ENCODE measurements at places on chromosomes 6 and 20.

GRCh38 chr20:58570204-58570859 is 55.1 kb upstream of the APCDD1L start:
- DNase-seq = peak; percentile 41

GRCh38 chr6:83920017-83920416 is 60.5 kb downstream of the CYB5R4 start:
- DNase-seq = no peak

GRCh38 chr6:158184608-158185007 is 16.5 kb downstream of the GTF2H5 start:
- no peak for DNase-seq

DNA sequence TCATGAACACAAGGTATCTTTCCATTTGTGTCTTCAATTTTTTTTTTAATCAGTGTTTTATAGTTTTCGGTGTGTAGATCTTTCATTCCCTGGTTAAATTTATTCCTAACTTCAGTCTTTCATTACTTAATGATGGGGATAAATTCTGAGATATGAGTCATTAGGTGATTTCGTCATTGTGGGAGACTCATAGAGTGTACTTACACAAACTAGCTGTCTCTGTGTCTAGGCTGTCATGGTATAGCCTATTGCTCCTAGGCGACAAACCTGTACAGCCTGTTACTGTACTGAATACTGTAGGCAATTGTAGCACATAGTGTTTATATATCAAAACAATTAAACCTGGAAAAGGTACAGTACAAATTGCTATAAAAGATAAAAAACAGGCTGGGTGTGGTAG is 42.1 kb downstream of the SMAP1 start:
- no peak for DNase-seq

DNA sequence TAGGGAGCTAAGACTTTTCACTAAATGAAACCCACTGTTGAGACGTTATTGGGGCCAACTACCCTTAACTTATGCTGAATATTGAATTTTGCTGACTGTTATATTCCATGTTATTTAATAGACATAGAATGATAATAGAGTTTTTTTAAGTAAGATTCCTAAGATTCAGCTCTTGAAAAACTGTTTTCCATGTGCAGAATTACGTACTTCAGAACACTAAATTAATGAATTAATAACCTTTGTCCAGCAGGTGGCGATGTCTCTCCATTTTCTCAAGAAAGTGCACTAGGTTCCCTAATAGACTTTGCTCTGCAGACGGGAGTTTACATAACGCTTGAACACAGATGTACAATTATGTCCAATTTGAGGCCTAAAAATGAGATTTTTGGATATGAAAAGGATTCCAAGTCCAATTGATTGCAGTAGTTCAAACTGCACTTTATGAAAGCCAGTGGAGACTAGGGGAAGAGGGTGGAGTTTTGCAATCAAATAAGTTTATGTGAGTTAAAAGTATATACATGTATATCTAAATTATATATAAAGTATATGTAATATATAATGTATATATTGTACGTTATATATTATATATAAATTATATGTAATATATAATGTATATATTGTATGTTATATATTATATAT is 282.1 kb downstream of the UST start:
- no peak for DNase-seq

DNA sequence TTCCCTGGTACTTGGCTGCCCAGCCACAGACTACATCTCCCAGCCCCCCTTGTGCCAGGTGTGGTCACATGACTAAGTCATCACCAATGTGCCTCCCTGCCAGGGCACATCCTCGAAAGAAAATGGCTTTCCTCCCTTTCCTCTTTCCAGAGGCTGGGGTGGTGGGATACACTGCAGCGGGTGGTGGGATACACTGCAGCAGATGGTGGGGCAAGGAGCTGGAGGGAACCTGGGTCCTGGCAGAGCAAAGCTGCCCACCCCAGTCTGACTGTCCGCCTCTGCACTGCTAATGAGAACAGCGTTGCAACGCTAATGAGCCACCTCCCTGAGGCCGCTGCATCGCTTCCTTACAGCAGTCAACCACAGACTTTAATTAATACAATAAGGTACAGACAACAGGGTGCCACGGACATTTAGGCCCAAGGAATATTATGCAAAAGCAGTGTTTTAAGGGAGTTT is 125.3 kb downstream of the PREX1 start:
- no peak for DNase-seq

DNA sequence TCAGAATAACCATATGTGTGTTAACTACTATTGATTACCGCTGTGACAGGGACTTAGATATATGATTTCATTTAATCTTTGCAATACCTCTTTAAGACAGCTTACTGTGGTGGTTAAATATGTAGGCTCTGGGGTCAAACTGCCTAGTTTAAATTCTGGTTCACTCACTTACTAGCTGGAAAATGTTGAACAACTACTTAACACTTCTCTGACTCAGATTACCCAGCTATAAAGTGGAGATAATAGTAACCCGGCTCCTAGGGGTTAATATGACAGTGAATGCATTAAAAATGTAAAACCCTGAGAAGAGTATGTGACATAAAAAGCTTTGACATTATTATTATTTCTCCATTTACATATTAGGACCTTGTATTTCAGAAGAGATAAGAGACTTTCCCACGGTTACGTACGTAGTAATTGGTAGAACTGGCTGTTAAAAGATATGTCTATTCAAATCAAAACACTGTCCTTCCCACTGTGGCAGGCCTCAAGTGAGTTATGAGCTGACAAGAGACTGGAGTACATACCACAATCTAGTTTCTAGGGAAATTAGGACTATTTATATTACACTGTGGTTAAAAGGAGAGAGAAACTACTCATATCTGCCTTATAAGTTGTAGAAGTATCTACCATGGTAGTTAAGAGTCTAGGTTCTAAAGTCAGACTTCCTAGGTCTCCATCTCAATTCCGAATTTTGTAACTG is 4.4 kb upstream of the PLCB1 start:
- no peak for DNase-seq

GRCh38 chr6:104400844-104401243 is 458.9 kb downstream of the HACE1 start:
- no peak for DNase-seq

GRCh38 chr6:43052842-43053544 is 658 bp downstream of the CUL7 start:
- no peak for DNase-seq

DNA sequence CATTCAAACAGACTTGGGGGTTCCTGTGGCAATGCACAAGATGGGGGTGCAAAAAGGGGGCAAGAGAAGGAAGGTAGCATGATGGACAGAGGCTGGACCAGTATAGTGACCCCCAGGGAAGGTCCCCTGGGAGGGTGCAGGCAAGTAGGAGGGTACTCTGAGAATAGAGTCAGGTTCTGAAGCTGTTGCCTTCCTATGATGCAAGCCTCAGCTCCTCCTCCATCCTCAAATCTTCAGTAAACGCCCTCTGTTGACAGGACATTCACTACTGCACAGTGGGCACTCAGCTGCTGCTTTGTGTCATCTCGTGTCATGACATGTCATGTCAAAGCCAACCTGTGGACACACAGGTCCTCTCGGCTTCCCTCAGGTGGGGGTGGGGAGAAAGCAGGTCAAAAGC is 5.8 kb upstream of the SDCBP2 start:
- DNase-seq = no peak

- no peak for DNase-seq
These were observed 13.1 kb downstream of the UQCC1 start for GRCh38 chr20:35398660-35399144.

- DNase-seq = peak; percentile 34
These were observed 51.8 kb upstream of the APCDD1L start for GRCh38 chr20:58566981-58567380.

GRCh38 chr6:134413241-134413643 is 95.3 kb upstream of the SGK1 start:
- DNase-seq = no peak

DNA sequence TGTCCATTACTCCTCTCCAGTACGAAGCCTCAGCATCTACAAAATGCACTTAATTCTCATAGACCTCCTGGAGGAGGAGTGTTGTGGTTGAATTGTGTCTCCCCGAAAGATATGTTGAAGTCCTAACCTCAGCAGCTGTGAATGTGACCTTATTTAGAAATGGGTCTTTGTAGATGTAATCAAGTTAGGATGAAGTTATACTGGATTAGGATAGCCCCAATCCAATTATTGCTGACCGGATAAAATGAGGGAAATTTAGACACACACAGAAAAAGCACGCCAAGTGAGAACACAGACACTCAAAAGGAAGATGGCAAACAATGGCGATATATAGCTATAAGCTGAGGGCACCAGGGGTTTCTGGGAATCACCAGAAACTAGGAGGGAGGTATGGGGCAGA is 64.2 kb upstream of the FAM184A start:
- no peak for DNase-seq

GRCh38 chr6:15109338-15110090 is 136.4 kb upstream of the JARID2 start:
- no peak for DNase-seq

- peak; percentile 50 for DNase-seq
These were observed 71.4 kb upstream of the UFL1 start for GRCh38 chr6:96450082-96450769.

- no peak for DNase-seq
These were observed 12.9 kb upstream of the MCM3 start for GRCh38 chr6:52297433-52297832.

DNA sequence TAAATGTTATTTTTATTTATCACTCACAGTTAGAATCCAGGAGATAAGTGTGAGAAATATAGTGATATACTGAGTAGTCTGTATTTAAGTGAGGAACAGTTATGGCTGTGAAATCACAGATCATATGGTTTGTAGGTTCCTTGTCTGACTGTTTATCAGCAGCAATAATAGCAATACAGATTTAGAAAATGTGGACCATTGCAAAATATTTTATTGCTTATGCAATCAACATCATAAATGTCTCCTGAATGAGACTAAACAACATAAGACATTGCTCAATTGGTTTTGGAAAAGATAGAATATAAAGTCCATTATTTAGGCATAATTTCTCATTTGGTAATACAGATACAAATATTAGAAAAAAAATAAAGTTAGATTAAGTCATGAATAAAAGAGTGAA is 43.7 kb downstream of the CCDC170 start:
- DNase-seq = no peak

DNA sequence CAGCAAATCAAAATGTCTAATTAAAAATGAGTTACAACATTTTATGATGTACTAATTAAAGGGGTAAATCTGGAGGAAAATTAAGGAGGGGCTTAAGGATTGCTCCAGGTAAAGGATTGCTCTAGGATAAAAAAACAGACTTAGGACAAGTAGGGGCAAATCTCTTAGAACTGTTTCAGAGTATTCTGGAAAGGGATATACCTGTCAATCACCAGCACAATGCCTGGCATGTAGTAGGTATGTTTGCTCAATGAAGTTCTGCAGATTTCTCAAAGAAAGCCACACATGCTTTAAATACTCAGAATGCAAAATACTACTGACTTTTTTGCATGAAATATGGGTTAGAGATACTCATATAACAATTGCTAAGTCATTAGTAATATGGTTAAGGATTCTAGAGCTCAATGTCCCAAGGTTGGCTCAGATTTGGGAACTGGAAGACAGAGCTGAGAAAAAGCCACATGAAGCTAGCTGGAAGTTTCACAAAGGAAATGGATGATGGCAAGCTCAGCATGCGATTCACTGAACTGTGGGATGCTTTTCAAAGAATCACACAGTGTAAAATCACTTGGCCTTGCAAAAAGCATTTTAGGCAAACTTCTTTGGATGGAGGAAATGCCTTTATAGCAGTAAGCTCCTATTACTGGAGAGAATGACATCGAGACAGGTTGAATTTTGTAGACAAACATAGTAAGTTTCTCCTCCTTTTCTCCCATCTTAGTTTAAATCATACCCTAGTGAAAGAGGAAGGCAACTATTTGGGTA is 72.8 kb downstream of the MAP3K5 start:
- no peak for DNase-seq

- no peak for DNase-seq
These were observed 1.5 kb upstream of the CRIP3 start for GRCh38 chr6:43310134-43310533.

GRCh38 chr6:42332916-42333315 is 115.3 kb upstream of the MRPS10 start:
- DNase-seq = no peak

- DNase-seq = no peak
These were observed 344.7 kb downstream of the CDH26 start for GRCh38 chr20:60302875-60303274.

- no peak for DNase-seq
These were observed 17.2 kb upstream of the SPAG4 start for GRCh38 chr20:35598476-35598875.

DNA sequence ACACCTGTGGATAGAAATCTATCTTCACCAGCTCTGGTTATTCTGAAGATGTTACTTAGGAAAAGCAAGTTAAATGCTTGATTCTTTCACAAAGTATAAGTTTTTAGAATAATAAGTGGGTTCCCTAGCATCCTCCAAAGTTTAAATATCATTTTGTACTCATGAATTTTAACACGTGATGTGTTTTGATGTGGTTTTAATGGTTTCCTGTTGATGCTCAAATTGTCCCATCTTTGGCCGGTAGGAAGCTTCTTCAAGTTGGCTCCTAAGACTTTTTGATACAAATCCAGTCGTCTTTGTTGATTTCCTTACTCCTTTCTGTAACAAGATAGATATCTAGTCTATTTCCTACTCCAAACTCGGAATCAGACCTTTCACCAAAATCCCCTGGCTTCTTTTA is 94.5 kb upstream of the STXBP5 start:
- DNase-seq = no peak

DNA sequence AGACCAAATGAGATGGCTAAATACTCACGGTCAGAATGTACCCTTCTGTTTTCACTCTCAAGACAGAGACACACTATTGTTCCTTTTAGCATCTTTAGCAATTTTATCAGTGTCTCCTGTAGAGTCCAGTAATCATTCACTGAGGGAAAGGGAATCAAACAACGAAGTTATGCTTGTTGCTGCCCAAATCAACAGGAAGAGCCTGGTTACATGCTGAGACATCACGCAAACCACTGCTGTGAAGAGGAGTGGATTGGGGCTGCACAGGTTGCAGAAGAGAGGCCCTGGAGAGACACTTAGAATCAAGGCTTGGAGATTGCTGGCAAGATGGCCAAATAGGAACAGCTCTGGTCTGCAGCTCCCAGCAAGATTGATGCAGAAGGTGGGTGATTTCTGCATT is 40.5 kb upstream of the B3GAT2 start:
- no peak for DNase-seq

GRCh38 chr6:138430361-138431145 is 26.5 kb downstream of the HEBP2 start:
- DNase-seq = no peak

DNA sequence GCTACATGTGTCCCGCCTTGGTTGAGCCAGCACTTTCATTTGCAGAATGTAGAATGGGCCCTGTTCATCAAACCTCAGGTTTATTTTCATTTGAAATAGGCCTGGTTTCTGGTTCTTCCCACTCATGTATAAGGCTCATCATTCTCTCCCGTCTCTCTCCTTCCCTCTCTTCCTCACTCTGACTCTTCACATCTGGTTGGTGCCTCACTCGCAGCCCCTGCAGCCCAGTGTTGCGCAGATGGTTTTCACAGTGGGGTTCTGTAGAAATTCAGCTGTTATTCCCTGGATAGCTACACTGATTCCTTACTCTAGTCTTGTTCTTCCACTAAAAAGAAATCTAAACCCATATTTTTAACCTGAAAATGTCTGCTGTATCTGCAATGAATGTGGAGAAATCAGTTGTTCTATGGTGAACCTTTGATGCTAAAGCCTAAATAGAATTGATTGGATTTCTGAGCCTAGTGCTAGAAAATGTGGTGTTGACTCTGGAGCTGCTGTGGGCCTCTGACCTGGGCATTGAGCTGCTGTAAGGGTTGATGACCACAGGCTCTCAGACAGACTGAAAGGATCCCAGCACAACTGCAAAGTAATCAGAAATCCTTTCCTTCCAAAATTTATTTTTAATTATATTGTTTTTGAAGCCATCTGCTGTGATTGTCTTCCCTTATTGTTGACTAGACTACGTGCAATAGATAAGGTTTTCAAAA is 150.3 kb downstream of the TMEM242 start:
- DNase-seq = no peak

Data from right forelimb (tissue), 1 donor.